Midbrain (tissue), 1 donor: ENCODE measurements at places on chromosomes 4 and X.

DNA sequence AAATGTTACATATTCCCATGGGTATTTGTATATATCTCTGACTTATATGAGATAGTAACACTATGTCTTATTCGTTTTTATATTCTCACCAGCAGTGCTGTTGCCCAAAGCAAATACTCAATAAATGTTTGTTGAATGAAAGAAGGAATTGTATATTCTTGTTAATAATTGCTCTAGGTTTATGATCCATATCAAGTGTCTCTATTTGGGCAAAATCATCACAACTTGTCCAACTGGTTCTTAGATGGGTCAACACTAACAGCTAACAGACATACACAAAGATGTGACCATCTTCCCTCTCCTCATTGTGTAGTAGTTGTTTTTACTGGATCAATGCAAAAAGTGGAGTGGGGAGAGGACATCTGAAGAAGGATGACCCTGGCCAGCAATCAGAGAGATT is 6.6 kb upstream of the APLN start:
- no peak for DNase-seq

- DNase-seq: no peak
Measured at GRCh38 chr4:71239365-71239764, 99.5 kb upstream of the SLC4A4 start.

DNA sequence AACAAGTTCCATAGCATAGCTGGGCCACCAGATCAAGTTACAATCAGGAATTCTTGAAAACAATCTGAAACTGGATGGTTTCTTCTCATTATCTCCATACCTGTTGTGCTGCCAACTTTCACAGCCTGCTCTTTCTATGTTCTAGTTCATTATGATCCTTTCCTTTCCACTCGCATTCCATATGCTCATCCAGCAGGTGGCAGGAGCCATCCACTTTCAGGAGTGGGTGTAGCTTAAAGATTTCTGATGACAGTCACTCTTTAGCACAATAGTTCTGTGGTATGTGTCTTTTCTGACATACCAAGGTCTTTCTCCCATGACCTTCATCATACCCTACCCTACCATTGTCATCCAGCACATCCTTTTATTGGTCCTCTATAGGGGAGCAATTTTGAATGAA is 46.4 kb downstream of the PAGE2 start:
- peak; percentile 27 for DNase-seq

GRCh38 chr4:177404986-177405385 is 37.3 kb downstream of the AGA start:
- no peak for DNase-seq

GRCh38 chr4:164756686-164757085 is 2.8 kb downstream of the SMIM31 start:
- no peak for DNase-seq

GRCh38 chr4:71460371-71460770 is 121.6 kb downstream of the SLC4A4 start:
- DNase-seq: no peak

DNA sequence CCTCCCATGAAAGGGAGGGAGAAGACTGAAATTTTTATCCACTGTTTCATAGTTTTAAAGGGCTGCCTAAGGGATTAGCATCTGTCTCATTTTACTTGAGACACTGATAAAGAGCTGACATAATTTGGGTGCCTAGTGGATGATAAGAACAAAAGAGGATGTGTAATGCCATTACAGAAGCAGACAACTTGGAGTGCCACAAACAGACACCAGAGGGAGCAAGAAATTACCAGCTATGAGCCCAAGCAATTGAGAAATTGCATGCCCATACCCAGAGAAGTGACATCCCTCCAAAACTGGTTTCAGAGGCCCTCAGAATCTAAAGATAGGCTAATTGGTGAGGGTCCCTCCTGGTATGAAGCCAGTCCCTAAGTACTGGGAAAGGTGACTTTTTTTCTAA is 38.5 kb upstream of the POU3F4 start:
- peak; percentile 28 for DNase-seq

DNA sequence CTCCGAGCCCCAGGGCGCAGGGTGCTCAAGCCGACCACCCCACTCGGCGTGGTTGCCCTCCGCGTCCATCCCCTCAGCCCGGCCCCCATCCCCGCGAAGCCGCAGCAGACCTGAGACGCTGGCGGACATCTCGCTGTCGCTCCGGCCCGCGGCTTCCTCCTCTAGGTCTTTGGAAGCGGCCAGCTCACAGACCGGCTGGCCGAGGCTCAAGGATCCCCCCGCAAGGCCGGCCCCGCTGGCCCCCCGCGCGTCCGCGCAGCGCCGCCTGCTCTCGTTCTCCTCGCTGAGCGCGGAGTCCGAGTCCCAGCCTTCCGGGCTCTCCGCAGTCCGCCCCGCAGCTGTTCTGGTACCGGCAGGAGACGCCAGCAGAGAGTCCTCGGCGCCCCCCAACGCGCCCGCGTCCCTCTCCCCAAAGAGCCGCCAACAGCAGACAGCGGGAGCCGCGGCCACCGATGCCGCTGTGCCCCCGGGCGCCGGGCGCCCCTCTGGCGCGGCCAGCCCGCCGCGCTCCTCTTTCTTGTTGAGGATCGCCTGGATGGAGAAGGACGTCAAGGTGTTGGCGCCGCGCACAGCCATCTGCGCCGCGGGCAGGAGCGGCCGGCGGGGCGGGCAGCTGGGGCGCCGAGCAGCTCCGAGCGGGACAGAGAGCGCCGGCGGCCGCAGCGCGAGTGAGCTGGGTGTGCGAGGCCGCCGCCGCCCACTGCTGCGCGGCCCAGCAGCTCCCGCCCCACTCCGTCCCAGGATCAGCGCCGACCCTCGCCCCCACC is at the start of gene NKX3-2:
NKX3-2 (minus strand) TSS at position 670 of the 767 bp plus-strand sequence; CDS start at position 576, 94 bp downstream.
- DNase-seq: no peak

- no peak for DNase-seq
Measured at GRCh38 chr4:39591290-39591689, 47.4 kb downstream of the SMIM14 start.

- DNase-seq: no peak
Measured at GRCh38 chr4:54103190-54103574, 3.2 kb downstream of the GSX2 start.

- peak; percentile 7 for DNase-seq
Measured at GRCh38 chr4:143207555-143207954, 22.8 kb downstream of the USP38 start.

GRCh38 chrX:49901048-49901447 is 21.3 kb upstream of the CLCN5 start:
- DNase-seq: no peak

DNA sequence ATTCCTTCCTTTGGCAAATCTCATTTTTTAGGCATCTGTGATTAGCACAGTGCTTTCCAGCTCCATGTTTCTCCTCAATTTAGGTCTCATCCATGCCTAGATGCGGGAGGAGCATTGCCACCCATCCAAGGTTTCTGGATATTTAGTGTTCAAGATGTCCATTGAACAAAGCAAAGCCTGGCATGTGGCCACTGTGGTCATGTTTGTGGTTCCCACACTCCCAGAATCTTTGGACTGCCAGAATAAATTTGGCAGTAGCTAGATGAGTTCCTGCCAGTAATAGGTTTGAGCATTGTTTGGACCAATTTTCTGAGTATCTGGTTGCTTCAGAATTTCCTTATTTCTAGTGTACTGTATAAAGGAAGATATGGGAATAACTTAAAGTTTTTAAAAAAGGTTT is 1124.1 kb downstream of the ADGRL3 start:
- no peak for DNase-seq

GRCh38 chr4:80017125-80017854 is 55.7 kb downstream of the ANTXR2 start:
- no peak for DNase-seq

DNA sequence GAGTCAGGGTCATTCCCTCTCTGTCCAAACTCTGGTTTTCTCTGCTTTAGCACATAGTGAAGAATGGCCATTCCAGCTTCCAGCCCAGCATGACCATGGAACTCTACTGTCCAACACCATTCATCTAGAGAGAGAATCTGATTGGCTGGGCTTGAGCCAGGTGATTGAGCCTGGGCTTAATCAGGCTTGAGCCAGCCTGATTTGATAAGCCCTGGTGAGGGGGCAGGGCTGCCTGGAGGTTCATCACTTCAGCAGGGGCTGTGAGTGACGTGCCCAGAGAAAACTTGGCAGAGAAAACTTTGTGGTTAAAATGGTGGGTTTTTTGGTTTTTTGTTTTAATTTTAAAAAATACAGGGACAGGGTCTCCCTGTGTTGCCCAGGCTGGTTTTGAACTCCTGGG is 62.5 kb downstream of the KIAA0232 start:
- no peak for DNase-seq

DNA sequence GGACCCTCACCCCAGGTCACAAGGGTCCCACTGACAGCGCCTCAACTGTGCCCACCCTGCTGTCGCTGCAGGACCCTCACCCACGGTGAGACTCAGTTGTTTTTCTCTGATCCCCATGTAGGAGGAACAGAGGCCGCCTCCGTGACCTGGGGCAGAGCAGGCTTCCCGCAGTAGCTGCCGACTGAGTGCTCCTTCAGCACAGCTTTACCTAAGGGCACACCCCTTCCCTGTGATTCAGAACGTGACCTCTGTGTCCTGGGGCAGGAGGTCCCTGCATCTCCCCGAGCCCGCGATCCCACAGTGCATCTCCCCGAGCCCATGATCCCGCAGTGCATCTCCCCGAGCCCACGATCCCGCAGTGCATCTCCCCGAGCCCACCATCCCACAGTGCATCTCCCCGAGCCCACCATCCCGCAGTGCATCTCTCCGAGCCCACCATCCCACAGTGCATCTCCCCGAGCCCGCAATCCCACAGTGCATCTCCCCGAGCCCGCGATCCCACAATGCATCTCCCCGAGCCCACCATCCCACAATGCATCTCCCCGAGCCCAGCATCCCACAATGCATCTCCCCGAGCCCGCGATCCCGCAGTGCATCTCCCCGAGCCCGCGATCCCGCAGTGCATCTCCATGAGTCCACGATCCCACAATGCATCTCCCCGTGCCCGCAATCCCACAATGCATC is 23.6 kb downstream of the PPP2R3B start:
- DNase-seq: no peak

GRCh38 chrX:123291623-123292022 is 107.5 kb downstream of the GRIA3 start:
- DNase-seq: no peak

- no peak for DNase-seq
Measured at GRCh38 chr4:139297001-139297410, 4.3 kb upstream of the NAA15 start.

- DNase-seq: no peak
Measured at GRCh38 chr4:84939113-84939512, 27.4 kb downstream of the WDFY3 start.

- no peak for DNase-seq
Measured at GRCh38 chr4:32010221-32010620, 1290.1 kb downstream of the PCDH7 start.

DNA sequence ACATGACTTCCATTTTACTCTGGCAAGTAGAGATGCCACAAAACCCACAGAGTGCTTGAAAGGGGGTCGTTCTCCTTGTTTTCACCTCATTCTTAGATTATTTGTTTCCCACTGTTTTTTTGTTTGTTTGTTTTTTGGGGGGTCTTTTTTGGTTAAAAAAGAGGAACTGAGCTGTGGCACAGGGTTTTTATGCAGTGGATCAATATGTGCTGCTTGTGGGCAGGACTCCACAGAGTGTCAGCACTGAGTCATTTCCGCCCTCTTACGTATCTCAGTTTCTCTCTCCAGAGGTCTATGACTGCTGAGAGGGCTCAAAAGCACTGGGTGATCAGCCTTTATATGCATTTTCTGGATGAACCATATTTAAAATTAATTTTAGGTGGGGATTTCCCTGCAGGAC is 268.1 kb upstream of the GRID2 start:
- DNase-seq: no peak

DNA sequence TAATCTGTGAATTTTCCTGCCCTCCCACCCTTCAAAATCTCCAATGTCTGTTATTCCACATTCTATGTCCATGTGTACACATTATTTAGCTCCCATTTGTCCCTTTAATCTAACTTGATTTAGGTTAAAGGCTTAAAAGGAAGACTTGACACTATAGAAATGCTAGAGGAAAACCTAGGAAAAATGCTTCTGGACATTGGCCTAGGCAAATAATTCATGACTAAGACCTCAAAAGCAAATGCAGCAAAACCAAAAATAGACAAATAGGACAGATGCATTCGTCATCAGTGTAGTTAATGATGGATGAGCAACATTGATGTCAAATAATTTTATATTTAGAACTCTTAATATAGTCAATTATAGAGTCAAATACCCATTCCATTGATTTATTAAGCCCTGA is 36.9 kb downstream of the INTU start:
- DNase-seq: no peak

DNA sequence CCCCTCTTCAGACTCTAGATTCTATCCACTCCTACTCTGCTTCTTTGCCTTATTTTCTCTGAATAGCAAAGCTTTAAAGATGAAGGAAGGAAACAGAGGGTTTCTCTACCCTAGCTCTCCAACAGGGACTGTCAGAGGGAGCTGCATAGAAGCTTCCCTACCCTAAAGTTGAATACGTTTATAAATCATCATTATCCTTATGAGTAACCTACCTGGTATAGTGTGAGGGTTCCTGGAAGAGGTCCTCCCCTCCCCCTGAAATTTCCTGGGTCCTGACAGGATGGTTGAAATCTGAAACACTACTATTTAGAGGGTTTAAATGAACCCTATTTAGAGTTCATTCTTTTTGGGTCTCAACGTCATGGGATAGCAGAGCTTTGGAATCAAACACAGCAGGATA is 187.0 kb upstream of the RBPJ start:
- no peak for DNase-seq

DNA sequence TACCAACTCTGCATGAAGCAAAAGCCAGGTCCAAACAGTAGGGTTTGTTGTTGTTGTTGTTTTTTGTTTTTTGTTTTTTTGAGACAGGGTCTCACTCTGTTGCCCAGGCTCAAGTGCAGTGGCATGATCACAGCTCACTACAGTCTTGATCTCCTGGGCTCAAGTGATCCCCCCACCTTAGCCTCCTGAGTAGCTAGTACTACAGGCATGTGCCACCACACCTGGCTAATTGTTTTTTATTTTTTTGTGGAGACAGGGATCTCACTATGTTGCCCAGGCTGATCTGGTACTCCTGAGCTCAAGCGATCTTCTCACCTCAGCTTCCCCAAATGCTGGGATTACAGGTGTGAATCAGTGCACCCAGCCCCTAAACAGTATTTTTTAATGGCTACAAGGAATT is 6.2 kb downstream of the S100P start:
- no peak for DNase-seq

DNA sequence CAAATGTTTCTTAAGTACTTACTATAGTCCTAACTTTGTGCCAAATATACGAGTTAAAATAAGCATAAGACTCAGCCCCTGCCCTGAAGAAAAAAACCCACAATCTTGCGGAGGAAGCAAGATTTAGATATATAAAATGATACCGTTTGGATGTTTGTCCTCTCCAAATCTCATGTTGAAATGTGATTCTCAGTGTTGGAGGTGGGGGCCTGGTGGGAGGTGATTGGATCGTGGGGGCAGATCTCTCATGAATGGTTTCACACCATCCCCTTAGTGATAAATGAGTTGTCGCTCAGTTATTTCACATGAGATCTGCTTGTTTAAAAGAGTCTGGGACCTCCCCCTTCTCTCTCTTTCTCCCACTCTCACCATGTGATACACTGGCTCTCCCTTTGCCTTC is 28.7 kb downstream of the EFHC2 start:
- DNase-seq: no peak

- DNase-seq: no peak
Measured at GRCh38 chrX:149831473-149831872, 49.5 kb upstream of the MAGEA8 start.
